Panc1 (cell line): ENCODE measurements at places on chromosomes 7 and 10. TPM values are rescaled to one million over a fixed set of nuclear protein-coding genes. Genes with fewer than 3 reads are reported as not detected.
A peak's percentile ranks its signal among the peaks of the same experiment; 100 is the strongest.

- H3K36me3 ChIP-seq: no peaks in the 10 kb centered on the region
- H3K4me1 ChIP-seq: no peaks in the 10 kb centered on the region
- no peak overlapping the region for H3K27ac ChIP-seq
- H3K27me3 ChIP-seq: no peaks in the 10 kb centered on the region
- DNase-seq: no peak
These were observed 578.9 kb downstream of the AUTS2 start for GRCh38 chr7:70177166-70177565.

PNLIP gene
- 1.5 TPM for total RNA-seq

MRLN gene
- not detected for total RNA-seq

TAS2R3 gene
- 0.49 TPM for total RNA-seq

DNA sequence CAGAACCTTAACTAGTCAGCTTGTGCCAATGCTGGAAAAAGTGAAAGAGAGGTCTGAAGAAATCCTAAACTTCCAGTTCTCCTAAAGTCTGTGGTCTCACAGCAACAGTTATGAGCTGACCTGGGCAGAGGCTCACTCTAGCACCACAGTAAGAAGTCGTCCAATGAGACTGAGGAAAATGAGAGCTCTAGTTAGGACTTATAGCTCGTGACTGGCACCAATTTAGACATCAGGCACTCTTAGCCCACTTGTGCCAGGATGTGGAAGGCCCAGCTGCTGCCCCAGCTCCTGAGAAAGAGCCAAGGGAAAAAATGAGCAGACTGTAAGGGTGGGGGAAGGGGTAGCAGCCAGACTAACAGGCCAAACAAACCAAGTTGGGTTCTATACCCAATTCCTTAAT is 7.6 kb downstream of the MMS19 start:
- peak overlapping the region; percentile 11; the same call in 1 of the 2 replicates for H3K27ac ChIP-seq
- H3K4me3 ChIP-seq: no peak overlapping the region
- peaks cover 22% of the 10 kb centered on the region for H3K4me1 ChIP-seq
- no peak for DNase-seq

DNA sequence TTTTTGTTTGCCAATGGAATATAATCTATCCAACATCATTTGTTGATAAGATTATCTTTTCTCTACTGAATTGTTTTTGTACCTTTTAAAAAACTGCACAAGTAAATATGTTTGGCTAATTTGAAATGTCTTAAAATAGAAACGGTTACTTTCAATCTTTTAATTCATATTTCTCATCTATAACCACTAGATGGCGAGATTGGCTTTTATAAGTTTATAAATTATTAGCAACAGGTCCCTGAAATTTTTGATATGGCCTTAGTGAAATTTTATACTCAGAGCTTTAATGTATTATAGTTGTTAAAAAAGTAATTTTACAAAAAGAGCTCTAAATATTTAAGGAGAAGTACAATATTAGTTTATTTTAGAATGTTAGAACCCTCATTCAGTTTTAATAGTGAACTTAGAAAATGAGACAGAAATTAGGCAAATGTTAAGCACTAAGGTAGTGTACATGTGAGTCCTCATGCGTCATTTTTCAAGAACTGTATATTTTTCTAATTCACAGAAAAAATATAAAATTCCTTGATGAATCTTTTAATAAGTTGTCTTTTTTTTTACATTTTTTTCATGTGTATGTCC is 592.5 kb downstream of the ARL4A start:
- H3K36me3 ChIP-seq: no peaks in the 10 kb centered on the region
- H3K4me1 ChIP-seq: no peaks in the 10 kb centered on the region
- no peaks in the 10 kb centered on the region for H3K27me3 ChIP-seq
- H3K27ac ChIP-seq: no peak overlapping the region

- peaks cover 15% of the 10 kb centered on the region; the same call in 1 of the 2 replicates for H3K4me1 ChIP-seq
- H3K4me3 ChIP-seq: no peak overlapping the region
- no peak overlapping the region for H3K27ac ChIP-seq
- no peak for DNase-seq
- H3K27me3 ChIP-seq: no peaks in the 10 kb centered on the region
These were observed 59.8 kb downstream of the MAPK8 start for GRCh38 chr10:48366261-48366660.

BICC1 gene
- total RNA-seq: 0.67 TPM

C10orf62 gene
- not detected for total RNA-seq

DNA sequence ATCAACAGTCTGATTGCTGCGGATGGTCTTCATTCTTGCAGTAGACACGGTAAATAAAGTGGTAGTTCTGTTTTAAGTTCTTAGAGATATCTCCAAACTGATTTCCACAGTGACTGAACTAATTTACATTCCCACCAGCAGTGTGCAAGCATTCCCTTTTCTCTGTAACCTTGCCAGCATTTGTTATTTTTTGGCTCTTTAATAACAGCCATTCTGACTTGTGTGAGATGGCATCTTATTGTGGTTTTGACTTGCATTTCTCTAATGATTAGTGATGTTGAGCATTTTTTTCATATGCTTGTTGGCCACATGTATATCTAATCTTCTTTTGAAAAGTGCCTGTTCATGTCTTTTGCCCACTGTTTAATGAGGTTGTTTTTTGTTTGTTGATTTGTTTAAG is 30.2 kb upstream of the CXCL12 start:
- H3K36me3 ChIP-seq: no peaks in the 10 kb centered on the region
- no peaks in the 10 kb centered on the region for H3K4me1 ChIP-seq
- H3K27me3 ChIP-seq: no peaks in the 10 kb centered on the region; the same call in 1 of the 2 replicates
- no peak overlapping the region for H3K27ac ChIP-seq
- no peak for DNase-seq

GRCh38 chr7:37284805-37285231 is 163.8 kb downstream of the ELMO1 start:
- H3K4me3 ChIP-seq: no peak overlapping the region
- H3K27me3 ChIP-seq: no peaks in the 10 kb centered on the region; the same call in 1 of the 2 replicates
- peak; percentile 35 for DNase-seq
- no peaks in the 10 kb centered on the region for H3K36me3 ChIP-seq
- H3K27ac ChIP-seq: no peak overlapping the region
- no peaks in the 10 kb centered on the region for H3K4me1 ChIP-seq

- no peaks in the 10 kb centered on the region for H3K36me3 ChIP-seq
- no peaks in the 10 kb centered on the region for H3K27me3 ChIP-seq
- peak overlapping the region; percentile 94 for H3K4me3 ChIP-seq
- peak; percentile 41 for DNase-seq
- H3K4me1 ChIP-seq: peaks cover 15% of the 10 kb centered on the region; the same call in 1 of the 2 replicates
- peak overlapping the region; percentile 94 for H3K27ac ChIP-seq
These were observed 607 bp upstream of the GGCT start for GRCh38 chr7:30505174-30505697.

DNA sequence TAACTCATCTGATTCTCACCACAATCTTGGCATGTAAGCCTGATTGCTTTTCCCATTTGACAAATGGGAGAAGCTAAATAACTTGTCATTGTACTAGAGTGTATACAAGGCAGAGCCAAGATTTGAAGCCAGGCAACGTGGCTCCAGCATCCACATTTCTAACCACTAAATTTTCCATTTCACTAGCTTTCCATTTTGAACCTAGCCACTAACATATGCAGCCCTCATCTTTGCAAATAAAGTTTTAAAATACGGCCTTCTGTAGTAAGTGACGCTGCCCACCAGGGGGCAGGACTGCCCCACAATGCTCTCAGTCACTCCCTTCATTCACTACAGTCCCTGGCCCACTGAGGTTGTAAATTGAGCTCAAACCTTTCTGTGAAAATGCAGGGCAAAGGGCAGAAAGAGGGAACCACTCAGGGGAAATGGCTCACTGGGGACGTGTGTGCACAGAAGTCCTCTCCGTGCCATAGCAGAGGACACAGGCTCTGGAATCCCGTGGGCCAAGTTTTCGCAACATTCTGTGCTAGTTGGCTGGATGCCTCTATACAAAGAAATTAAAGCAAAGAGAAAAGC is 315.7 kb downstream of the TNS3 start:
- peak; percentile 61 for DNase-seq
- H3K27ac ChIP-seq: peak overlapping the region; percentile 39; the same call in 1 of the 2 replicates
- H3K27me3 ChIP-seq: no peaks in the 10 kb centered on the region
- H3K4me1 ChIP-seq: peaks cover 5% of the 10 kb centered on the region; the same call in 1 of the 2 replicates
- H3K36me3 ChIP-seq: no peaks in the 10 kb centered on the region

TBRG4 gene
- total RNA-seq: 149 TPM
